GM19239 (cell line): ENCODE measurements at places on chromosomes 2 and 18.
A peak's percentile ranks its signal among the peaks of the same experiment; 100 is the strongest.

- no peak for DNase-seq
Measured at GRCh38 chr2:39938035-39938835, 159.2 kb upstream of the THUMPD2 start.

GRCh38 chr2:152466980-152467676 is 132.2 kb downstream of the FMNL2 start:
- peak; percentile 39 for DNase-seq

DNA sequence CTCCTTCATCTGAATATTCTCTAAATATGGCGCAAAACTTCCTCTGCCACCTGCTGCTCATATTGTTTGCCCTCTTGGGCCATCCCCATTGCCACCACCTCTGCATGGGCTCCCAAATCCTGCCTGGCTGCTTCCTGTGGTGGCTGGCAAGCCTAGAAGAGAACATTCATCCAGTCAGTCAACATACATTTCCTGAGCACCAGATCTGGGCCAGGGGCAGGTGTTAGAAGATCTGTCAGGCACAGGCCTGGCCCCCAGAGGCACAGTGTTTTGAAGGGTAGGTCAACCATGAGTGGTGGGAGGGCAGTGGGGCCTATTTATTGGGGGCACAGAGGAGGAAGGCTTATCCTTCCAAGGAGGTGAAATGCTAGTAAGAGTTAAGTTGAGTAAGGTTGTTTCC is 73.2 kb downstream of the TMEM247 start:
- no peak for DNase-seq

DNA sequence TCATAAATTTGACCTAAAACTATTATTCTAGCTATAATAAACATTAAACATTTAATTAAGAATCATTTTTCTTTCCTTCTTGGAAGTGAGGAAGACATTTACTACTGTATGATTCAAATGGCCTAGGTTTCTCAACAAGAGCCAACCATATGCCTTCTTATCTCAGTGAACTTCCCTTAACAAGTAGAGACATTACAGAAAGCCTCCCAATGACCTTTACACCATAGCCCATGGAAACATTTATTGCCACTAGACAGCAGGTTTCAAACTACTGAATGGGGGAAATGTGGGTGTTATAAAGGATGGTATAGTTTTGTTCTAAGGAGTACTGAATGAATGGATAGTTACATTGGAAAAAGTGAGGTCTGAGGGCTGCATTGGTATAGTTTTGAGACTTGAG is 349.4 kb upstream of the SPRED2 start:
- DNase-seq, result no peak

DNA sequence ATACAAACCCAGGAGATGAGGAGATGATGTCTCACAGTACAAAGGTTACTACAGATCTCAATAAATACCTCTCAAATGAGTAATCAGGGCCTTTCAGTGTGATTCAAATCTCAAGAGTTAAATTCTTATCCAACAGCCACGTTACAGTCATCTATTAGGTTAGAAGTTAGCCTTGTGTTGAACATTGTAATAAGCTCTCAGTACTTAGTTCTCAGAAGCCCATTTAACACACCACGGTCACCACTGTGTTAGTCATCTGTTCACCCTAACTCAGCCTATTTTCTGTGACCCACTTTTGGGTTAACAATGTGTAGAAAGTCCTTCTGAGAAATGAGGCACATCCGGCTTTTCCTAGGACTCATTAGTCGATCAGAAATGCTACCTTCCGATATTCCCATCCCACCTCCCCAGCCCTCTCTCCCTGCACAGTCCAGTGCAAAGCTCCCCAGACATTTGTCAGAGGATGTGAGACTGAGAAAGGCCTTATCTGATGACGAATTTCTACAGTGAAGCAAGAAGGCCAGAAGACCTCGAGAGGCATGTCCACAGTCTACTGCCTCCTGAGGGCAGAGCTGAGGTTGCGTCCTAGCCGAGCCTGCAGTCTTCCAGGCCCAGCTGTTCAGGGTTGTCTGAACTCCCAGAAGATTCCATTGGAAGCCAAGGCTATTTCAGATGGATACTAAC is 92.6 kb downstream of the ACTR2 start:
- DNase-seq, result peak; percentile 39

DNA sequence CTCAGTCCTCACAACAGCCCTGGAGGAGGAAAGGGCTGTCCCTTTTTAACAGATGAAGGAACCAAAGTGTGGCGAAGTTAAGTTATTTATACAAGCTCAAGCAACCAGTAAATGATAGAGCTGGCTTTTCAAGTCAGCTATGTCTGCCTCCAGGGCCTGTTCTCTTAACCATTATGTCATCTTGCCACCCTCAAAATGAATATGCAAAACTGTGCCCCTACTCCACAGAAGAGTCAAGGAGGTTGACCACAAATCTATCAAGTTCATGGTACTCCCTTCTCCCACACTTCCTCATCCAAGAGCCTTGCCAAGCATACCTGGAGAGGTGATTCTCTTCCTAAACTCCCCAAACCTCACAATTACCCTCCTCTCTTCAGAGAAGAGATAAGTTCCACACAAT is 37.3 kb upstream of the CREB1 start:
- DNase-seq, result no peak

DNA sequence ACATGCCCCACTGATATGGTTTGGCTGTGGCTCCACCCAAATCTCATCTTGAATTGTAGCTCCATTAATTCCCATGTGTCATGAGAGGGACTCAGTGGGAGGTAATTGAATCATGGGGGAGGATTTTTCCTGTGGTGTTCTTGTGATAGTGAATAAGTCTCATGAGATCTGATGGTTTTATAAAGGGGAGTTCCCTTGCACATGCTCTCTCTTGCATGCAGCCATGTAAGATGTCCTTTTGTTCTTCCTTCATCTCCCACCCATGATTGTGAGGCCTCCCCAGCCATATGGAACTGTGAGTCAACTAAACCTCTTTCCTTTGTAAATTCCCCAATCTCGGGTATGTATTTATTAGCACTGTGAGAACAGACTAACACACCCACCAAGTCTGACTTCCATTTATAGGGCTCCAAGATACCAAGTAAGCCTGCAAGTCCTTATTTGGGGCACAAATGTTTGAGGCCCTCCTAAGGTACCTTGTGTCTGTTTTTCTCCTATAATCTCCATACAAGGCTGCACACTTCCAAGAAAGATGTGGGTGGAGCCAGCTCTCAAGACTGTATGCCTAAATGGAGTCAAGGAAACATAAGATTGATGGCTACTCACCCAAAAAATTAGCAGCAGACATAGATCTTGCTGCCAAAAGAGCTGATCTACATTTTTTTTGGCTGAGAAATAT is 364.7 kb downstream of the TXNL1 start:
- no peak for DNase-seq

GRCh38 chr2:241931976-241932898 is 62.7 kb downstream of the RTP5 start:
- DNase-seq, result no peak
